ENCODE measurements at places on chromosomes 3 and 15.

DNA sequence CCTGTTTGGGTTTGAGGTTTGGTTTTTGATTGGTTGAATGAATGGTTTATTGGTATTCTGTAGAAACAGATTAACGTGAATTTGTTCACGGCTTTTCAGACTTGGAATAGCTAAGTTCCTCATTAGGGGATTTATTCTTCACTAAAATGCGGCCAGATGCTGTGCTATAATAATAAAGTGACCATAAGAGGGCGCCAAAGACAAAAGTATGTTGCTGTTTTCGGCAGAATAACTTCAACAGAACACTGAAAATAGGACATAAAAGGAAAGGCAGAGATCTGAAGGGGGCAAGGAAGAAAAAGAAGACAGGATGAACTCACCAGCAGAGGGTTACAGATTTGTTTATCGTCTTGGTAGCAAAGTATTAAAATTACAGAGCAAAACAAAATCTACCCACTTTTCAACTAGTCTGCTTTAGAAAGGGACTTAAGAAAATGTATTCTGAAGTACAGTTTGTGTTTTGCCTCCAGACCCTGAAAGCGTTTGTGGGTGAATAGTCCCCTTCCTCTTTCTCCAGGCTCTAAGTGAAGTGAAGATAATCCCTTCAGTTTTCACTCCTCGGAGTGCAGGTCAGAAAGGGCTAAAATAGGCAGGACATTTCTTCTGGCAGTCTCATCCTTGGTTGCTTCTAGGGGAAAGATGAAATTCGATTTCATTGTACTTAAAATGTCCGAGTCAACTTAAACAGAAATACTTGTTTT, 147.6 kb downstream of the IL20RB start:
- no peak for DNase-seq

DNA sequence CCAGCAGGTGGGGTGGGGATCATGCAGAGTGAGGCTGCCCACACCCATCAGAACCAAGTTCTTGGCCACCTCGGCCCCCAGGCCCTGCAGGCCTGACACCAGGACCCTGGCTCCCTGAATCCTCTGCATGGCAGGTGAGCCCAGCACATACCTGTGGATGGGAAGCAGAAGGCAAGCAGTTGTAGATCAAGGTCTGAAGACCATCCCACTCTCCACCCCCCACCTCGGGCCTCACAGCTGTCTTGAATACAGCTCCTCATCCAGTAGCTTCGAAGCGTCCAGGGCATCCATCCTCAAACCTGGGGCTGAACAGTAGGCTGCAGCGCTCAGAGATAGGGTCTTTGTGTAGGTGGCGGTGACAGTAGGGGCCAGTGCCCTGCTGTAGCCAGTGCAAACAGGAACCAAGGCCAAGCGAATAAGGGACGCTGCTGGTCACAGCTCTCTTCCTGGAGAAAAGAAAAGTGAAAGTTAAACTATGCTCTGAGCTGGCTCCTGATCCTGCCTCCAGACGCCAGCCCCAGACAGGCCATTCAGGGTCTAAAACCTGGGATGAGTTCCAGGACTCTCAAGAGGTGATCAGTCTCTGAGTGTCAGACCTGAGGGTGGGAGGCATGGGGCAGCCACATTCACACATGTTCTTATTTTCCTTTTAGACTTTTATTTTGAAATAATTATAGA, at the start of gene UBA7:
Gene UBA7, minus strand, starts transcription at position 457 of the 678 bp plus-strand sequence. Its CDS starts 166 bp downstream, at position 291.
- DNase-seq: no peak

- no peak for DNase-seq
Measured at GRCh38 chr3:120756061-120756460, 13.5 kb downstream of the GTF2E1 start.

GRCh38 chr3:58474967-58475578, 16.8 kb upstream of the KCTD6 start:
- no peak for DNase-seq

- DNase-seq: no peak
Measured at GRCh38 chr3:77868725-77869124, 828.8 kb downstream of the ROBO2 start.

DNA sequence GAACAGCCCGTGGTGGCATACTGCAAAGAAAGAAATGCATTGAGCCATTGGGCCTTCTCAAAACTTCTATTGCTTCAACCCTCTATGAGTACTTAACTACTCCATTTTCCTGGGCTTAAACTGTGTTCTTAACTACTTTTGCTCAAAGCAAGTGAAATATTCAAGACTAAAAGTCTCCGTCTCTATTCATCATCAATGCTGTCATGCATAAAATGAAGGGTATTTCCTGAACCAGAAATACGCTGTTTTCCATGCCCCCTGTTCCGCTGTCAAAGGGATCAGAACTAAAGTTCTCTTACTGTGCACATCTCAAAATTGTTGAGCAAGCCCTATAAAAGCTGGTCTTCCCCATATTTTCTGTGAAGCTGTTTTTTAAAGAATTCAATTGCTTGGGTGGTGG, 20.3 kb downstream of the SIAH2 start:
- no peak for DNase-seq

GRCh38 chr15:76576523-76577279, 240.1 kb downstream of the ISL2 start:
- no peak for DNase-seq

- no peak for DNase-seq
Measured at GRCh38 chr15:66646308-66646707, 55.7 kb upstream of the SMAD6 start.

GRCh38 chr15:54208786-54209185, 230.5 kb downstream of the UNC13C start:
- no peak for DNase-seq

- DNase-seq: no peak
Measured at GRCh38 chr3:11662392-11662990, 18.8 kb upstream of the VGLL4 start.

DNA sequence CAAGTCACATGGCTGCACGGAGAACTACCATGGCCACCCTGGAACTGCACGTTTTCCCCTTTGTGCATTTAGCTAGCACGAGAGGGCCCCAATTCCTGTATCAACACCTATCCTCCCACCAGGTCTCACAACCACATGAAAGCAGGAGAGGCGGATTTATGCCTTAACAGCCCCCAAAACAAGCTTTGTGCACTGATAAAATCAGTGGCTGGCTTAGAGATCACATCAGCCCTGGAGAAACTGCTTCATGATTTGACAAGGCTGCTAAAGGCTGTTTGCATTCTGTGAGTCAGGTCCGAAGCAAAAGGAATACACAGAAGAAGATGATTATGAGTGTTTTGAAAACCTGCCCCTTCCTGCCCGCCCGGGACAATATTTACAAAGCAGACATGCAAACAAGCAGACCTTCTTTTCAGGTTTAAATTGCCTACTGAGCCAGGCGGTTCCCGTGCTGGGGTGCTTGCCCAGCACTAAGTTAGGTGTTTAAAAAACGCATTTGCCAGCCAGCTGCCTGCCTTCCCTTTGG, 25.9 kb downstream of the CEMIP start:
- DNase-seq: no peak

GRCh38 chr3:82376883-82377282, 615.4 kb upstream of the GBE1 start:
- DNase-seq: no peak

DNA sequence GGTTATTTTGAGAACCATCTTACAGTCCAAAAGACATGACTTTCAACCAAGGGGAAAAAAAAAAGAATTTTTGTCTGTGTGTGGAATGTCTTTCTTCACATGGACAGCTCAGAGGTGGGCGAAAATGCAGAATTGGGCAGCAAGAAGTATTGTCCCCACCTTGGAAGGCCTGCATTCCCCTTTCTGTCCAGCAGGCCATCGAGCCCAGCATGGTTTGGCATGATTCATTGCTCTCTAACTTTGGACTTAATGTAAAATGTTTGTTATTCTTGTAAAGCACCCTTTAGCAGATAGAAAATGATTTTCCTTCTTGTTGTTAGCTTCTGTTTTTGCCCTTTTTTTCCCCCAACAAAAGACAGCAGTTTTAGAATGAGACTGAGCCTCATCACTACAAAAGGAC, 12.4 kb downstream of the MYO1E start:
- no peak for DNase-seq

- no peak for DNase-seq
Measured at GRCh38 chr15:66897971-66898370, 167.4 kb upstream of the SMAD3 start.

DNA sequence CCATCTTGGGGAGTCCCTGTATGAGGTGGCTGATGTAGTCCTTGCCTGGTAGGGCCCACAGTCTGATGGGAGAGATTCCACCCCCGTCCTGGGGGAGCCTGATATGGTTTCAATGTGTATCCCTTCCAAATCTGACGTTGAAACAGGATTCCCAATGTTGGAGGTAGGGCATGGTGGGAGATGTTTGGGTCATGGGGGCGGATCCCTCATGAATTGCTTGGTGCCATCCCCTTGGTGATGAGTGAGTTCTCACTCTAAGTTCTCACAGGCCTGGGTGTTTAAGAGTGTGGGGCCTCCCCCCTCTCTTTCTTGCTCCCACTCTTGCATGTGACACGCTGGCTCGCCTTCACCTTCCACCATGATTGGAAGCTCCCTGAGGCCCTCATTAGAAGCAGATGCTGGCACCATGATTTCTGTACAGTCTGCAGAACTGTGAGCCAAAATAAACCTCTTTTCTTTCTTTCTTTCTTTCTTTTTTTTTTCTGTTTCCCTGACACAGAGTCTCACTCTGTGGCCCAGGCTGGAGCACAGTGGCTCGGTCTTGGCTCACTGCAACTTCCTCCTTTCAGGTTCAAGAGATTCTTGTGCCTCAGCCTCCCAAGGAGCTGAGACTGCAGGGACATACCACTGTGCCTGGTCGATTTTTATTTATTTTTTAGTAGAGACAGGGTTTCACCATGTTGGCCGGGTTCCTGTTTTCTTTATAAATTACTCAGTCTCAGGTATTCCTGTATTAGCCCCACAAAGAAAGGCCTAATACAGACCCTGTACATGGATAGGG, 28.6 kb downstream of the ITGA11 start:
- DNase-seq: no peak

DNA sequence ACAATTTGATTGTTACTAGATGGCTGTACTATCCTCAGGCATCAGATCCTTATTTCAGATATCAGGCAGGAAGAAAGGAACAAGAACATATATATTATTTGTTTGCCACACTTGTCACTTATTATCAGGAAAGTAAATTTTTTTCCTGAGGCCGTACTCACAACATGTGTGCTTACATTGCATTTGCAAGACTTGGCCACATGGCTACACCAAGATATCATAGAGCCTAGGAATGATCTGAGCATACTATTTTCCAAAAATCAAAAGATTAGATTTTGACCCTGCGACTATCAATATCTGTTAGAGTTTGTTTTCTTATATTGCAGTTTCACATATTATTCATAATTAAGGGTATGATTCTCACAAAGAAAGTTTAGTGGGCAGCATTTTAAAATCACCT, 426.2 kb upstream of the BCHE start:
- DNase-seq: no peak

DNA sequence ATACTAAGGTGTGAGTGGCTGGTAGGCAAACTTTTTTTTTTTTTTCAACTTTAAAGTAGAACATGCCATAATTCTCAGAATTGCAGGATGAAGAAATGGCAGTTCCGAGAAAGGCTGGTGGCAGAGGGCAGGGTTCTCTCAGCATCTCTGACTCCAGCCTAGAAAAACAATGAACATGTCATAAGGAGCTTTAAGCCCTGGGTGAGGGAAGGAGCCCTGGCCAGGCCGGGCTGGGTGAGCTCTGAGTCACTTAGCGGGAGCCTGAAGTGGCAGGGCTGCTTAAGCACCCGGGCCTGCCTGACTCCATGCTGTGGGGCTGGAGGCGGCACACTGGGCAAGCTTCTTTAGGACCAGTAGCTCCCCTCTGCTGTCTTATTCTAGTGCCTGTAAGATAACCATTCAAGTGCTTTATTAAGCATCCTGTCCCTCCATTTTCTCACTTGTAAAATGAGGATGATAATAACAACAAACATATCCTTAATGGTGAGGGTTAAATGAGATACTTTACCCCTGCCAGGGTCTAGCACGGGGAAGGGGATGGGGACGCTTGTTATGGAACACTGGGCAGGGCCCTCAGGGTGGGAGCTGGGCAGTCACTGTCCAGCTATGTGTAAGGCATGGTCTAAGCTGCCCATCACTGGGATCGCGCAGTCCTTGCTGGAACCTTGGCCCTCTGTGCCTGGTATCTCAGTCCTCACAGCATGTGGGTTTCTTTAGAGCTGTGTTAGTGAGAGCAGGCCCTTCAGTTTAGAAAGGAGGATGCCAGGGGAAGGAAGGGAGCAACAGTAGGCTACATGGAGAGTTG, 18.4 kb downstream of the SMAD6 start:
- DNase-seq: no peak

DNA sequence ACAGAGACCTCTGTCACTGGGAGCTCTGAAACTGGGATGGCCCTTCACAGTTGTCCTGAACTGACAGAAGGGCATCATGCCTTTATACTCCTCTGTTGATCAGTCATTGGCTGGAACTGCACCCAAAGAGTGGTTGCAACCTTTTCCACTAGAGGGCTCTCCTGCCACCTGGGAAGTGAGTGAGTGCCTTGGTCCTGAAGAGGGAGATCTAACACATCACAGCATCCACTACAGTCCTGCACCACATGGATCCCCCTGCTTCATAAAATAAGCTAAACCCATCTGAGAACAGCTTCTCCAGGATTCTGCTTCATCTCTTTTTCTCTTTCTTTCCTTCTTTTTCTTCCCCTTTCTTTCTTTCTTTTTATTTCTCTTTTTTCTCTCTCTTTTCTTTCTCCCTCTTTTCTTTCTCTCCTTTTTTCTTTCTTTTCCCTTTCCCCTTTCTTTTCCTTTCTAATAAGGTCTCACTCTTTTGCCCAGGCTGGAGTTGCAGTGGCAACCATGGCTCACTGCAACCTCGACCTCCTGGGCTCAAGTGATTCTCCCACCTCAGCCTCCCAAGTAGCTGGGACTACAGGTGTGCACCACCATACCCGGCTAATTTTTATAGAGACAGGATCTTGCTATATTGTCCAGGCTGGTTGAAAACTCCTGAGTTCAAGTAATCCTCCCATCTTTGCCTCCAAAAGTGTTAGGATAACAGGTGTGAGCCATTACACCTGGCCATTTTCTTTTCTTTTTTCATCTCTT, 42.8 kb upstream of the RAF1 start:
- peak; percentile 14 for DNase-seq

GRCh38 chr3:46703013-46703520, 1.9 kb downstream of the TMIE start:
- DNase-seq: no peak

DNA sequence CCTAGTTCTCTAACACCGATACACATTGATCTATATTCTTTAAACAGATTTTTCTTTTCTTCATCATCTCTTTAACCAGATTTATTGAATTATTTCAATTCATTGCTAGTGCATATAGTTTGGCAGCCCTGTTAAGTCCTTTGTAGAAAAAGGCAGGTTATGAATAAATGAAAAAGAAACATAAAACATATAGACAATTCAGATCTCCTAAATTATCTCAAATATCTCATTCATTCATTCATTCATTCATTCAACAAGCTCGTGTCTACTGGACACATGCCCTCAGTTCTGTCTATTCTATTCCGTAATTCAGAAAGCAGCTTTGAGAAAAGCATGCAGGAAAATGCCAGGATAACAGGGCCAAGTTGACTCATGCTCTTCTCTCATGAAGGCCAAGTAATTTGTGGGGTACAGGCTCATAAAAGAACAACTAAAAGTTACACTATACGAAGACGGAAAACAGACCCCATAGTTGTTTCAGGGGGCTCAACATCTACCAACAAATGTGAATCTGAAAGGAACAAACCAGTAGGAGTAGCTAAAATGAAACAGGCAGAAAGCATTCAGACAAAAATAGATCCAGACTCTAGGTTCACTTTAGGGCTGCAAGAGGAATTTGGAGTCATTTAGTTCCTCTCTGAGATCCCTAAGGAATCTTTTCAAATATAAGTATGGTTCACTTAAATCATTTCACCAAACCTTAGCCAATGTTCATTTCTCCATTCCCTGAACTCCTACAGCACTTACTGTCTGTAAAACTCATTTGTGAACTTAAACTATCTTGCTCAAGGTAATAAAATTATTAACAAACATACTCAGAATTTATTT, 7.5 kb downstream of the ZNF148 start:
- DNase-seq: no peak

- peak; percentile 25 for DNase-seq
Measured at GRCh38 chr15:93030430-93031102, 58.4 kb downstream of the RGMA start.

Data from stimulated activated CD8-positive, alpha-beta memory T cell treated with anti-CD3 and anti-CD28 coated beads, Interleukin-4, amount 100 ng/mL, for 4 hours (primary cell).